ENCODE measurements at places on chromosomes 7 and 10.

- no peak for DNase-seq
Measured at GRCh38 chr7:93921186-93921585, 349 bp upstream of the GNG11 start.

DNA sequence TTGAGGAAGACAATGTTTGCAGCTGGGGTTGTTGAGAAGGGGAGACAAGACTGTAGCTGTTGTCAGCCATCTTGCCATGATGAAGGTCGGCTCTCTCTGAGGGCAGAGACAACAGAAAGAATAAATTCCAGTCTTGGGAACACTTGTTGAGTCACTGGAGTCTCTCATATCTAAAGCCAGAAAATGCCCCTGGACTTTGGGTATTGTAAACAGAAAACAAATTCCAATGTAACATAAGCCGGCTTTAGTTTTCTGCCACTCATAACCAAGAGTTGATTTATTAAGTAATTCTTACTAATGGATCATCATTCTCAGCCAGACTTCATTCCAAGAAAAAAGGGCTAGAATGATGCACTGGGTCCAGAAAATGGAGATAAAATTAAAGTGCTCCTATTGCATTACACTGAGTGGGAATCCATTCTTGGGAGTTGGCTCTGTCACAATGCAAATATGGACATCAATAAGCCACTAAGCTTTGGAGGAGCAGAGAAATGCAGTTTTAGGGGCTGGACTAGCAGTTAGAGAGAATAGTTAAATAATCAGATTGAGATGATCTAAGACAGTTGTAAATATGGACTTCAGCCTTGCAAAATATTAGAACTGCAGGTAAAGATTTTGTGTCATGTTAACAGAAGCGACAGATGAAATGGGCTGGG lies 78.9 kb downstream of the ADAM12 start:
- no peak for DNase-seq

DNA sequence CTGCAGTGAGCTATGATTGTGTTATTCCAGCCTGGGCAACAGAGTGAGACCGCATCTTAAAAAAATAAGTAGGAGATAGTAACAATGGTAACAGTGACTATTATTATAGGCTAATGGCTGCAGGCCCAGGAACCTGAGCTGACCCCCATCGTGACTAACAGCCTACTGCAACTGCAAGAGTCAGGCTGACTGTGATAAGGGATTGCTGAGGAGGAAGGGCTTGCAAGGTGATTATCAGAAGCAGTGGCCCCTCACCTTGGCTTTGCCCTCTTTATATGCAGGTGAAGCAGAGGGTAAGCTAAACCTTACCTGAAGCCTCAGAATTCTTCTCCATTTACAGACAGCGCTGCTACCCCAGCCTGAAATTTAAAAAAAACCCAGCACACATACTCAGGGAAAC lies 83.9 kb upstream of the SDK1 start:
- DNase-seq, result no peak

DNA sequence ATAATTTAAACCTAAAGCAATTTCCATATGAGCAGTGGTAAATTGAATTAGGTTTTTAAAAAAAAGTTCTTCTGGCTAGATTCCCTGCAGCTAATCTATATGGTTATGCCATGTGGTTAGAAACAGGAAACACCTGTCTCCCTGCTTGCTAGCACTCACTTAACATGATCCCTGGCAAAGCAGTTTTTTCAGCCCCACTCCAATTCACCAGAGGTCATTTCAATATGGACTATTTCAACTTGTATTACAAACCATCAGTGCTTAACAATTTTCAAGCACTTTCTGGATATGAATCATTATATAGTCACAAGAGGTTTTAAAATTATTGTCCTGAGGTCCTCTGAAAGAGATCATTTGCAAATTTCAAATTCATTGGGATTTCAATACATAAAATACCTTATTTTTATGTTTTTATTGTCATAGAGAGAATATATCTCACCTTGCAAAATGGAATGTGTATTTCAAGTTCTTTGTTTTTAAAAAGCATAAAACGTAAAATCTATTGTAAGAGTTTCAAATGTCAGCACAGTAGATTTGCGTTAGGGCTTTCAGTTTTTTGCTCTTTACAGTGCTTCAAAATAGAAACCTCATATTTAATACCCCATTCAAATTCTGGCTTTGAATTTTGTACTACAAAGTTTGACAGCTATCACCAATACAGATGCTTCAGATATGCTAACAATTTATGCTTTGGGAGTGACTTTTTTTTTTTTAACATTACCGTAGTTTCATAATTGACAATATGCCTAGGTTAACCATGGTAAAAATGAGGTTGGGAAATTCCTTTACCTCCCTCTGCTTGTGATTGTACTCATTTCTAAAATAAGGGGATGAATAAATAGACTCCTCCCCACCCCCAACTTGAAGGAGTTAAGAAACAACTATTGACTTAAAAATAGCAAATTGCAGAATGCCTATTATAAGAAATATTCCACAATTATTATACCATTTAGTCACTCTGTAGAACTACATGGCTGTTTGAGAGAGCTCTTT lies 117.5 kb upstream of the HGF start:
- DNase-seq, result no peak

GRCh38 chr7:80054356-80054755 lies 80.3 kb upstream of the GNAI1 start:
- no peak for DNase-seq
